Effector CD8-positive, alpha-beta T cell (primary cell): ENCODE measurements at places on chromosomes 12 and 14.

- DNase-seq = no peak
Measured at GRCh38 chr12:92362785-92363184, 217.1 kb upstream of the BTG1 start.

GRCh38 chr12:17841496-17841895 is 248.5 kb downstream of the RERGL start:
- DNase-seq = no peak

- DNase-seq = no peak
Measured at GRCh38 chr14:31441273-31442111, 15.8 kb downstream of the DTD2 start.

DNA sequence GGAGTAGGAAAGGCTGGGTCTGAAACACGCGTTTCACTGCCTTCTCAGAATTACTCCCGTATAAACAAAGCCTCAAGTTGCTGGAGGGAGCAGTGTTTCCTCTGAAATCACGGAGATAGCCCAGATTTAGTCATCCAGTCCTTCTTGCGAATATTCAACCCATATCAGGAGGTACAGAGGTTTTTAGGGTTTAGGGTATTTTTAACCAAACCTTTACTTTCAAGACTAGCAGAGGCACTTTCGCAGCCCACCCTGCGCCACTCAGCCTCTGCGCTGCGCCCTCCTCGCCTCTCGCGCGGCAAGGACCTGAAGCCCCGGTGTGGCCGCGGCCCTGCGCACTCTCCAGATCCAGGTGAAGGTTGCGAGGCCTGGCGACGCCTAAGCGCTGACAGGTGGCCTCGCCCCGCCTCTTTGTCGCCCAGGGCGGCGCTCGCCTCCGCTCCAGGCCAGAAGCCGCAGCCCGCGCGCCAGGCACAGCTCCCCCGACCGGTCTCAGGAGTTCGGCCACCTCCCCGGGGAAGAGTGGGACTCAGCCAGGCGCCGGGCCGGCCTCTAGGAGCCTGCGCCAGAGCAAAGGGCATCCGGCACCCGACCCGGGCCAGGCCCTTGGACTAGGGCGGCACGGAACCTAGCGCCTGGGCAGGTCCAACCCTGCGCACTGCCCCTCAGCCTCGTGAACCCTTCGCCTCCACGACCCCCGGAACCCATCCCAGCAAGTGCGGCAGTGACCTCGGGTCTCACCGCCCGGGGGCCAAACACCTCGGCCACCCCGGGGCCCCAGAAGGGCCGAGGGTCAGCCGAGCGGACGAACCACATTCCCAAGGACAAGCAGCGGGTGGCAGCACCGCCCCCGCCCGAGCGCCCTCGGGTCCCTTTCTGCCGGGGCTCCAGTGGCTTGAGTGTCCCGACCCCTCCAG is 1.8 kb upstream of the SAMD4A start:
- DNase-seq = peak; percentile 19

GRCh38 chr14:69989622-69990021 is 110.4 kb downstream of the SMOC1 start:
- no peak for DNase-seq

DNA sequence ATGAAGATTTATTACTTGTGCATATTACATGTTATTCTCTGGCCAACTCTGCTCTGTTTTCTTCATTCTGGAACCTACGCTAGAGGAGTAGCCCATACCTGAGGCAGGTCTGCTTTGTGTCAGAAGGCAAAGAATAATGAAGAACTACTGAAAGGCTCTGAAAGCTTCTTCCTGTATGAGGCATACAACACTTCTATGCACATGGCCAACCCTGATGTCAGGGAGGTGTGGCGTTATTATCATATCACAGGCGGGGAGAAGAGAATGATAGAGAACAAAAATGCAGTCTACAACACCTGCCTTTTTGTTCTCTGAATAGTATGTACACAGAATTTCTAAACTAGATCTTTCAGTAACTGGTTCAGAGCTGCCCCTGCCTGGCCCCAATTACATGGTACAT is 32.5 kb upstream of the CRY1 start:
- DNase-seq = no peak

DNA sequence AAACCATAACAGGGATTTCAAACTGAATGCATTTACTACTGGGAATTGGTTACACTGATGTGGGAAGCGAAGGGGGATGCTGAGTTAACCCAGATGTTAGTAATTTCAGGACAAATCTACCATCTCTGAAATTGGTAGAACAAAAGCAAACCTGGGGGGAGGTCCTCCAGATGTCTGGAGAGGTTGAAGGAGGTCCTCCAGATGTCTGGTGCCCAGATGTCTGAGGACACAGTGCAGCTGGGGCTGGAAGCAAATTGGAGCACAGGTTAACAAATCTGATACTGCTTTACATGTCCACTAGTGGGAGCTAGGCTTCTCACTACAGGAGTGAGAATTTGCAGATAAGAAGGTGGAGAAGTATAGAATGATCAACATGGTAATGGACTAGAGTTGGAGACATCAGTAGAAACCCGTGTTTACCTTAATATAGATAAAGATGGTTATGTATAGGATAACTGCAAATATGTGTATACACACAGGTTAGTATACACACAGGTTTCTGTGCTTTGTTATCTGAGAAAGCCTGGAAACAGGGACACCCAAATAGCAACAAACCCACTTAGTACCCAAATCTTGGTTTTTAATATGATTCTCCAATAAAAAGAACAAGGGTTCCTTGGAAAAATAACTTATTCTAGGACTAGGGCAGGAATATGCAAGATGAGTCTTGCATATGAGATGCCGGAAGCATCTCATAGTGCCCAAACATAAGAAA is 162.5 kb downstream of the C12orf50 start:
- no peak for DNase-seq

DNA sequence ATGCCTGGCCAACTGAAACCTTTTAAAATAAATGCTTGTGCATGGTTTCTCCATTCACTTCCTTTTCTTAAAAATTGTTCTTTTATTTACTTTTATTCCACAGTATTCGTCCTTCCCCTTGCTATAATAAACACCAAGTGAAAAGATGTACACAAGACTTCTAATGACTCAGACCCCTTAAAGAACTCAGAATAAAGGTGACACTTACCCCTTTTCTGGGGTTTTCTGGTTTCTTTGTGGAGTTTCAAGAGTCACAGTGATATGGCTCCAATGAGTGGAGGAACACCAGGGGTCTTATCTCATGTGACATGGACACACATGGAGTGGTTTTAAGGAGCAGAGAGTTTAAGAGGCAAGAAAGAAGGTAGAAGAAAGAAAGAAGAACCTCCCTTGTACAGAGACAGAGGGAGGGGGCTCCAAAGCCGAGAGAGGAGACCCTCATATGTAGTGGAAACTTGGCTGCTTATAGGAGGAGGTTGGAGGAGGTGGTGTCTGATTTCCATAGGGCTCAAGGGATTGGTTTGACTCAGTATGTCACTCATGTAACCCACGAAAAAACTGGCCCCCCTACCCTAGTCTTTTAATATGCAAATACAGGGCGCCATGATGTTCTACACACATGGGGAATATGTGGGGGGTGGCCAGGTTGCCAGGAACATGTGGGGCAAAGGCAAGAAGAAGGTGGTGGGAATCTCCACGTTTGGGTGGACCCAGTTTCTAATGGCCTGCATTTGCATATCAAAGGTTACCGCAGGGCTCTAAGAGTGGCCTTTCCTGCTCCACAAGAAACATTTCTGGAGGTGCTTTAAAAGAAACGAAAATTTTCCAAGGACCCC is 22.1 kb upstream of the CD69 start:
- no peak for DNase-seq

DNA sequence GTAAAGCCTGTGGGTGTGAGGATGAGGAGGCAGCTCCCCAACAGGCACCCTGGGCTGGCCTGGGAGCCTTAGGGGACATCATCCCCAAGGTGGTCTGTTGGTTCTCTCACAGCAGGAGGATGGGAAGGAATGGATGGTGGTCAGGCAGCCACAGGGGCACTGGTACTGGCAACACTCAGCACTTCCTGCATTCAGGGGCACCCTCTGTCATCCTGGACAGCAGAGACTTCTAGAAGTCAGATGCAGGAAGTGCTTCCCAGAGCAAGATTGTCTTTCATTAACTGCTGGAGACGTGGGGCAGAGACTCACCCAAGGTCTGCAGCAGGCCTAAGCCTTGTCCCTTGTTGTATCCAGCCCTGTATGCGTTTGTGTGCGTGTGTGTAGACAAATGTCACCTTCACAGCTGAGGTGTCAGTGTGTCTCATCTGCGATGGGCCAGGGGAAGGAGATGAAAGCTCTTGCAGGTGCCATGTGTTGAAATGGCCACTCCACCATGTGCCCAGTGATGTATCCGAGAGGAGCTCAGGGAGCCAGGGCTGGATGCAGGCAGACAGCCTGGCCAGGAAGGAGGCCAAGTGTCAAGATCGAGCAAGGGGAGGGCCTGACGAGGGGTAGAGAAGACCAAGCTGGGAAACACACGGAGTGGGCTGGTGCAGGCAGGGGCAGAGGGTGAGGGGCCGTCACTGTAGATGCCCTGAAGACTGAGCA is 85.1 kb downstream of the PITPNM2 start:
- no peak for DNase-seq

DNA sequence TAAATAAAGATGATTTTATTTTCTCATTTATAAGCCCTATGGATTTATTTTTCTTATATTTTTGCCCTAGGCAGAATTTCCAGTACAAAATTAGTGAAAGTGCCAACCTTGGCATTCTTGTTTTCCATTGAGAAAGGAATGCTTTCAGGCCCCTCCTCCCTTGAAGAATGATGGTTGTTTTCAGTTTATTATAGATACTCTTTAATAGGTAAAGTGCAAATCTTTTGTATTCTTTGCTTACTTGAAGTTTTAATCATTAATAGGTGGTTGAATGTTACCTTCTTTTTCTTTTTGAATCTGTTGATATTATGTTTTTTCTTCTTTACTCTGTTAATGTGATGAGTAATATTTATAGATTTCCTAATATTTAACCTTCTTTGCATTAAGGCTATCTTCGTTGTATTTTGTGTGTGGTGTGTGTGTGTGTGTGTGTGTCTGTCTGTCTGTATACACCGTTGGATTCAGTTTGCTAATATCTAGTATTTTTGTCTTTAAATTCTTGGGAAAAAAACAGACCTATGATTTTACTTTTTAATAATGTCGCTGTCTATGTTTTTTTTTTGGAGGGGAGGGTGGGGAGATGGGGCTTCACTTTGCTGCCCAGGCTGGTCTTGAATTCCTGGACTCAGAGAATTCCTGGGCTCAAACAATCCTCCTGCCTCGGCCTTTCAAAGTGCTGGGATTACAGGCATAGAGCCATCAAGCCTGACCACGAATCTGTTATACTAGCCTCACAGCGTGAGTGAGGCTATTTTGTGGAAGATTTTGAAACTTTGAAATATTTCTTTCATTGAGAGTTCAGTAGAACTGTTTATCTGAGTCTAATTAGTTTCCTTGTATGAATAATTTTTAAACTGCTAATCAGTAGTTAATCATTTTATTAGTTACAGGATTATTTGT is 13.5 kb downstream of the SRGAP1 start:
- DNase-seq = no peak

GRCh38 chr14:27536748-27537147 is 938.9 kb upstream of the NOVA1 start:
- DNase-seq = no peak

GRCh38 chr12:130719263-130719859 is 3.3 kb upstream of the RIMBP2 start:
- no peak for DNase-seq

DNA sequence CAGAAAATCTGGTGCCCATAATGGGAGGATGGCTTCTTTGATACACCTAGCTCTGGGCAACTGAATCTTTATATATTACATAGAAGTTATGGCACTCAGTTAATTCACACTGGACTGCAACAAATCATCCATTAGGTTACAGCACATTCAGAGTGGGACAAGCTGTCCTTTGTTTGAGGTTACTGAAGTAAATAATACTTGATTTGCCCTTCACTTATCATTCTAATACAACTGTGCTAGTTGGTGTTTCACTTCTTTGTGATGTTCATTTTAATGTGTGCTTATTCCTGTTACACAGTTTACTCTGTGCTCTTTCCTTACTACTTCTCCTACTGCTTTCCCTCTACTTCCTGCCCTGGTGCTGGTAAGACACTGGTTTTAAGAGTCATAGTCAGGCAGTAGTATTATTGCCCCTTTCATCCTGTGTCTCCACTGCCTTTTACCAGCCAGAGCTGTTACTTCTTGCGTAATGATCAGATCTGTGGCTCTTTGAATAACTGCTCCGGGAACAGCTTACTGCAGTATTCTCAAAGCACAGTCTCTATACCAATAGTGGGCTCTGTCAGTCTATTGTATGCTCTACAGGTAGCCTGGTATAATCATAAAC is 36.4 kb upstream of the GXYLT1 start:
- no peak for DNase-seq

- DNase-seq = no peak
Measured at GRCh38 chr12:94426049-94426448, 33.6 kb downstream of the CEP83 start.

- no peak for DNase-seq
Measured at GRCh38 chr12:97046901-97047300, 139.8 kb downstream of the NEDD1 start.

- DNase-seq = no peak
Measured at GRCh38 chr12:92876496-92876895, 52.6 kb downstream of the EEA1 start.

DNA sequence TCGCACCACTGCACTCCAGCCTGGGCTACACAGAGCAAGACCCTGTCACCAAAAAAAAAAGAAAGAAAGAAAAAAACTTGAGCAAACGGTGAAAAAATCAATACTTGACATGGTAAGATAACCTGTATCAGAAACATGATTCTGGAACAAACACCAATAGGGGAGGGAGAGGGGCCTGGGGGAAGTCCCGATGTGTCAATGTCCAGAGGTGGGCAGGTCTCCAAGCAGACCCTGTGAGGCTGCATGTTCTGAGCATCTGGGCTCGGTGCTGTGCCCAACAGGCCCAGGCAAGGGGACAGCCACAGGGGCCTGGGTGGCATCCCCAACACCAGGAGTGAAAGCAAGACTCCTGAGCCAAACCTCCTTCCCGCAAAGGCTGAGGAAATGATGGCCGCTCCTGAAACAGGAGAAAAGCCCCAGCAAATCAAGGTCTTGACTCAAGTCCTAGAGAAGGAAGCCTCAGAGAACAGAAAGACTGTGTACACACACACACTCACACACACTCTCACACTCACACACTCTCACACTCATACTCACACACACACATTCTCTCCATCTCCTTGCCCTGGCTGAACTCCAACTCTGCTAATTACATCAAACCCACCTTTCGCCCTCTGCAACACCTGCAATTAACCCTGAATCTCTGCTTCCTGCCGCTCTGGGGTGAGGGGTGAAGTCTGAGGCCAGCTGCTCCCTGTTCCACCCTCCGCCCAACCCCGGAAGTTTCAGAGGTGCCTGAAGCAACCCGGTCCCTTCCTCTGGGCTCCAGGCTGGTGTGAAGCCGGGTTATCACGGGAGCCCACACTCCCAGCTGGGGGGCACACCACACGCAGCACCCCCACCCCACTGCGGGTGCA is 20.4 kb downstream of the CCDC88C start:
- peak; percentile 25 for DNase-seq

DNA sequence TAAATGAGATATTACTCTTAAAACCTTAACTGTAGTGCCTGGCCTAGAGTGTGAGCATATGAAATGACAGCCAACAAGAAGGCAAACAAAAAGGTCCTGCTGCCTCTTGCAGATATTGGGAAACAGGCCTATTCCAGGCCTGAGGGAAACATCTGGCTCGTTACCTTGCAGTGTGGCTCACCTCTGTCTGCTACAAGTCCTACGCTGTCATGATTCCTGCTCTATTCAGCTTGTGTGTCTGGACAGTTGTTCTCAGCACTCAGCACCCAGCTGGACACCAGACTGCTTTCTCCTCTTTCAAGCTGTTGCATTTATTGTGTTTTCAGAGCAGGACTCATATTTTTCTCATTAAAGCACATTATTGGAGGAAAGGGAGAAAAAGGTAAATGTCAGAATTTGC is 113.5 kb downstream of the TMTC2 start:
- no peak for DNase-seq

GRCh38 chr12:125079084-125079483 is 13.8 kb downstream of the AACS start:
- DNase-seq = no peak

- DNase-seq = peak; percentile 53
Measured at GRCh38 chr14:76152333-76152681, 585 bp downstream of the GPATCH2L start.
